ENCODE measurements at places on chromosomes 4 and X.

GRCh38 chr4:40484346-40485090, 145.1 kb downstream of the RBM47 start:
- DNase-seq = no peak

DNA sequence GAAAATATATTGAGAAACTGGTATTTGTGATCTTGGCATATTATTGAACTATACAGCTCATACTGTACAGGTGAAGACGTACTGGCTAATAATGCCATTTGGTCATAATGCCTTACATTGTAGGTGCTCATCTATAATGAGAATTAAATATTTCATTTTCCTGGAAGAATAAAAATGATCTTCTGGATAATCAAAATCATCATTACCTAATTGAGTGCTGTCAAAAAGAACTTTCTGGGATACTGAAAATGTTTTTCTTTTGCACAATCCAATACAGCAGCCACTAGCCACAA, 4.1 kb downstream of the RASGEF1B start:
- no peak for DNase-seq

GRCh38 chr4:155582971-155583437, 83.6 kb upstream of the GUCY1A1 start:
- DNase-seq = no peak

DNA sequence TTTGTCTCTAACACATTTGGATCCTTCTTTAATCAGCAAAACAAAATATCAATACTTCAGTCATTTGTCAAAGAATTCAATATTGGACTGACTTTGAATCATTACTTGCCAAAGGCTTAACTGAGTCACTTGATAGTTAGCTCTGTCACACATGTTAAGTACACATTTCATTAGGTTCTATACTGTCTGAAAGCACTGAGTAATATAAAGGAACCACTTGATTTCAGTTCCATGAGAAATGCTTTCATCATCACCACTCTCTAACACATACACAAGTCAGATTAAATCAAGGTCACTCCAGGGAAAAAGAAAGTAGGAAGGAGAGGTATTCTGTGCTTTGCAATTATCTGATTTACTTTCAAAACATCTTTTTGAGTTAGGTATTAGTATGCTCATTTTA, 1233.1 kb downstream of the C4orf33 start:
- DNase-seq = no peak

DNA sequence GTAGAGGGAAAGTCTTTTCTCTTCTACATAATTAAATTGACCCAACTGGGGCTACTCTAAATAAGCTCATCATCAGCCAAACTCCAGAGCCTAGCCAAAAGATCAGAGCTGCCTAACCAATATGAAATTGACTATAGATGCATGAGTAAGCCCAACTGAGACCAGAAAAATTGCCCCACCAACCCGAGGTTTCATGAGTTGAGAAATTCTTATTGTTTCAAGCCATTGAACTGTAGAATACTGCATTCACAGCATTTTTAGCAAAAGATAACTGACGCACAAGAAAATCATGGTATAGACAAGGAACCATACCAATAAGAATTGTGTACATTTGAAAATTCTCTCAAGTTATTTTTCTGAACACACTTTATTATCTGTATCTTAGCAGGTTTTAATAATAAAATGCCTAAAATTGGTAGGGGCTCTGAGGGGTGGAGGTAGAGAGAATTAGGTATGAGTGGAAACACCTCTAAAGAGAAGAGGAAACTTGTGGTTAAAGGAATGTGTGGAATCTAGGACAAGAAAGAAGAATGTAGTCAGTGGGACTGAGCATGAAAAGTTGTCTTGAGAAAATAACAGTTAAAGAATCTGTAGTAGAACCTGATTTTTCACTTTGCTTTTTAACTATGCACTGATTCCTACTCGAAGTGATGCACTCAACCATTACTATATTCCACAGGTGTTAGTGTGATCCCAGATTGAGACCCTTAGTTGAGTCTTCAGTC, 200.9 kb upstream of the PPP1R2C start:
- DNase-seq = no peak

- DNase-seq = no peak
These were observed 78.9 kb downstream of the CCDC160 start for GRCh38 chrX:134315866-134316265.

- no peak for DNase-seq
These were observed 27.2 kb downstream of the OCIAD1 start for GRCh38 chr4:48858130-48858529.

DNA sequence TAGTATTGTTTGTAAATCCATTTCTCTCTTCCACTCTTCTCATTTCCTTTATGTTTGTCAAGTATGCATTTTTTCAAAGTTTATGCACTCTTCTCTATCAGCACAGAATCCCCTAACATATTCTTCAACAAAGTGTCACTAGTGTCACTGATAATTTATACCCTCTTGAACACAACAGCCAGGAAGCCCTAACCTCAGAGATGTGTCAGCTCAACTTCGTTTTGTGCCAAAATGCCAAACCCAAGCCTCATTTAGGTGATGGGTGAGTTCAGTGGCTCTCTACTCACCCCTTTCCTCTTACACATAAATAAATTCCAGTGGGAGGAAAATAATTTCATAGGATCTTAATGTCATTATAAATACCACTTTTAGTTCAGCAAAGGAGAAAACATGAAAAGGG, 22.4 kb upstream of the P2RY10 start:
- DNase-seq = no peak

GRCh38 chr4:54844911-54845310, 187.2 kb downstream of the KIT start:
- DNase-seq = no peak

Measured in stimulated activated CD4-positive, alpha-beta T cell treated with anti-CD3 and anti-CD28 coated beads, Interleukin-1b, Interleukin-23, amount 100 ng/mL, for 1 hour (primary cell).